ENCODE measurements at places on chromosomes 7 and 10.
A peak's percentile ranks its signal among the peaks of the same experiment; 100 is the strongest.

DNA sequence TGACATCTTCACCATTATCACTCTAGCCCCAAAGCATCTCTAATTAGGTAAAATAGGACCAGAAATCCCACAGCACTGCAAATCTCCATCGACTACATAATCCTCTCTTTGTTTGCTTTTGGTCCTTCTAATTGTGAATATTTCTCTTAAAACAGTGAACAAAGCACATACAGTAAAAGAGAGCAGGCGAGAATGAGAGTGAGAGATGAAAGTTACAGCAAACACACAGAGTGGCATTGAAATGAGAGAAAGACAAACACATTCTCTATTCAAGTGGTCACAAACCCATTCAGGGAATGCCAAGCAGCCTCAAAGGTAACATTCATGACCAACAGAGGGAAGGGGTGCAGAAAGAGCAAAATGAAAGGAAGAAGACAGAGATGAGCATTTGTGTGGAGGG lies 109.8 kb upstream of the PTN start:
- H3K4me1 ChIP-seq: no peaks in the 10 kb centered on the region
- H3K27me3 ChIP-seq: no peaks in the 10 kb centered on the region
- no peak overlapping the region for H3K27ac ChIP-seq
- no peak overlapping the region for H3K4me3 ChIP-seq
- no peak for DNase-seq

- DNase-seq: no peak
- no peaks in the 10 kb centered on the region for H3K27me3 ChIP-seq
- peaks cover 2% of the 10 kb centered on the region for H3K36me3 ChIP-seq
Measured at GRCh38 chr10:74255214-74255613, 104.2 kb downstream of the ADK start.

GRCh38 chr10:32377458-32378259 lies 30.7 kb upstream of the EPC1 start:
- peaks cover 5% of the 10 kb centered on the region for H3K36me3 ChIP-seq
- no peaks in the 10 kb centered on the region for H3K27me3 ChIP-seq
- H3K4me1 ChIP-seq: peaks cover 15% of the 10 kb centered on the region
- H3K27ac ChIP-seq: no peak overlapping the region
- no peak for DNase-seq

- peak; percentile 9 for DNase-seq
- H3K4me1 ChIP-seq: peaks cover 13% of the 10 kb centered on the region
Measured at GRCh38 chr10:43201545-43202131, 63.4 kb downstream of the CSGALNACT2 start.

DNA sequence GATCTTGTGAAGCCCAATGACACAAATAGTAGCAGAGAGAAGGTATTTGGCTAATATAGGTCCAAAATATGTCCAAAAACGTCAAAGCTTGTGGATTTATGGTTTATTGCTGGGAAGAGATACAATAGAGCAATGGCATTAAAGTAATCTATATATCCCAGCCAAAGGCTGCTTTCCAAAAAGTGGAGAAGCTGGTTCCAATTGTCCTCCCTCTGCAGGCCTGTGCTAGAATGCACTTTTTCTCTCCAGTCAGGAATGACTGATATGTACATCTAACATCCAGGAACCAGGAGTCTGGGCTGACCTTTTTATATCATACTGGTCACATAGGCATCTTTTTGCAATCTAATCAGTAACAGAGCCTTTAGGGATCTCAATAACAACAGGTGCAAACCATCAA lies 167.1 kb upstream of the FAM3C start:
- no peaks in the 10 kb centered on the region for H3K4me1 ChIP-seq
- H3K27ac ChIP-seq: no peak overlapping the region
- no peak for DNase-seq
- H3K4me3 ChIP-seq: no peak overlapping the region
- H3K36me3 ChIP-seq: peaks cover 1% of the 10 kb centered on the region

DNA sequence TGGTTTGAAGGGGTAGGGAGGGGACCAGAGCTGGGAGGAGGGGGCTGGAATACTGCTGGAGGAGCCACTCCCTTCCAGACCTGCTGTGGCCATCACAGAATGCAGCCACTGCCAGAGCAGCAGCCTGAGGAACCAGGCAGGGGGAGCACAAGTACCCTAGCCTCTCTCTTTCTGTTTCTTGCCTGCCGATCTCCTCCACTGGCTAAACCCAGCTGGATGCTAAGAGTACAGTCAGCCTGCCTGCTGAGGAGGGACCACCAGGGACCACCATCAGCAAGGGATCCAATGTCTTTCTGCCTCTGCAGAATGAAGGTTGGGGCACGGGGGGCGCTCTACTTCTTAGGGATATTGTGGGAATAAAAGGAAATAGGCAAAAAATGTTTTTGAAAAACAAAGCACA lies 4.7 kb downstream of the BLVRA start:
- no peak overlapping the region for H3K4me3 ChIP-seq
- H3K27ac ChIP-seq: no peak overlapping the region
- peaks cover 4% of the 10 kb centered on the region for H3K36me3 ChIP-seq
- peaks cover 35% of the 10 kb centered on the region for H3K4me1 ChIP-seq
- H3K27me3 ChIP-seq: no peaks in the 10 kb centered on the region

- H3K4me3 ChIP-seq: no peak overlapping the region
- no peaks in the 10 kb centered on the region for H3K36me3 ChIP-seq
- DNase-seq: no peak
- H3K27ac ChIP-seq: no peak overlapping the region
- H3K4me1 ChIP-seq: peaks cover 9% of the 10 kb centered on the region
- no peaks in the 10 kb centered on the region for H3K27me3 ChIP-seq
Measured at GRCh38 chr10:123236126-123236525, 81.9 kb downstream of the BUB3 start.

DNA sequence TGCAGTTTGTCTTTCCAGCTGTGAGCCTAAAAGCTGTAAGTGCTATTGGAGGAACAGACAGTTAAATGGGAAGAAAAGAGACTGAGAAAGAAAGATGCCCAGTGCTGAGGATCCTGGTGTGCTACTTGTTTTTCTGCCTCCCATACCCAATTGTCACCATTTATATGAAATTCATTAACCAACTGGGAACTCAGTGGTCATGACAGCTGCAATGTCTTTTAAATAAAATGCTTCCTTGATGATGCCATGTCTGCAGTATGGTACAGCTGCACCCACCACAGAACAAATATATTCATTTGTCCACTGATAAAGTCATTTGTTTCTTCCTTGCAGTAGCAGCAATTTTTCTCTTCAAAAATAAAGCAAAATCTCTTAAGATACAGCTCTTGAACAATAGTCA lies 15.6 kb upstream of the RTKN2 start:
- no peaks in the 10 kb centered on the region for H3K36me3 ChIP-seq
- no peak overlapping the region for H3K27ac ChIP-seq
- no peaks in the 10 kb centered on the region for H3K4me1 ChIP-seq
- H3K27me3 ChIP-seq: peaks cover 8% of the 10 kb centered on the region
- no peak overlapping the region for H3K4me3 ChIP-seq

GRCh38 chr10:130623680-130624267 lies 487.6 kb downstream of the GLRX3 start:
- H3K27ac ChIP-seq: no peak overlapping the region
- H3K27me3 ChIP-seq: peaks cover 11% of the 10 kb centered on the region
- H3K36me3 ChIP-seq: peaks cover 2% of the 10 kb centered on the region
- DNase-seq: no peak

DNA sequence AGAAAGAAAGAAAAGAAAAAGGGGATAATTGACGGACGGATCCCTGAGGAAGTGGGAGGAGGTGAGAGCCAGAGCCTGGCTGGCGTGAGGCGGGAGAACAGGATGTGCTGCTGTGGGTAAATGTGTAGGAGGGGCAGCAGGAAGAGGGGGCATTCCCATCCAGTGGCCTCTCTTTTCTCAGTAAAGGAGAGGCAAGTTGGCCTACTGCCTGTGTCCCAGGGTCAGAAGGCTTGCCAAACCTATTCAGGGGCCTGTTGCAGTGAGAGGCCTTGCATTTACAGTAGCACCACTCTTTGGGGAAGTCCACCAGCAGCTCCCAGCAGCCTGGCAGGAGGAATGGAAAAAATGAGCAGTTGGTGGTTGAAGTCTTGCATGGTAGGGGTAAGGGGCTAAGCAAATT lies 26.6 kb upstream of the ASCC1 start:
- H3K27ac ChIP-seq: peak overlapping the region; percentile 61
- peaks cover 47% of the 10 kb centered on the region for H3K4me1 ChIP-seq
- no peaks in the 10 kb centered on the region for H3K27me3 ChIP-seq

- no peaks in the 10 kb centered on the region for H3K36me3 ChIP-seq
- no peaks in the 10 kb centered on the region for H3K27me3 ChIP-seq
- no peak overlapping the region for H3K4me3 ChIP-seq
Measured at GRCh38 chr7:150439967-150440366, 10.5 kb upstream of the GIMAP8 start.

- H3K27ac ChIP-seq: no peak overlapping the region
- DNase-seq: no peak
Measured at GRCh38 chr10:13311177-13311575, 11.3 kb upstream of the PHYH start.

DNA sequence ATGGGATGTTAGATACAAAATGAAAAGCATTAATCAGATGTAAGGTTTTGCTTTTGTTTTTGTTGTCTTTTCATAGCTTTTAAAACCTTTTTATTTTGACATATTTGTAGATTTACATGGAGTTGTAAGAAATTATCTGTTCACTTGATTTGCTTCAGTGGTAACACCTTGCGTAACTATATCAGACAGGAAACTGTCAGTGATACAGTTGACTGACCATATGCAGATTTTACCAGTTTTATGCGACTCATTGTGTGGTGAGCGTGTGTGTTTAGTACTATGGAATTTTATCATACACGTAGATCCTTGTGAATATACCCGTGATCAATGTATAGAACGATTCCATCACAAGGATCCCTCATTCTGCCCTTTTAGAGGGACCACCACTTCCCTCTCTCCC lies 701.4 kb downstream of the SUGCT start:
- no peaks in the 10 kb centered on the region for H3K36me3 ChIP-seq
- H3K4me1 ChIP-seq: no peaks in the 10 kb centered on the region
- H3K27me3 ChIP-seq: no peaks in the 10 kb centered on the region
- no peak for DNase-seq
- no peak overlapping the region for H3K27ac ChIP-seq

- no peaks in the 10 kb centered on the region for H3K4me1 ChIP-seq
- H3K4me3 ChIP-seq: no peak overlapping the region
- no peak for DNase-seq
- H3K27me3 ChIP-seq: no peaks in the 10 kb centered on the region
- H3K27ac ChIP-seq: no peak overlapping the region
Measured at GRCh38 chr10:76209135-76209534, 777.7 kb downstream of the LRMDA start.
